ENCODE measurements at places on chromosomes 3 and 15.

DNA sequence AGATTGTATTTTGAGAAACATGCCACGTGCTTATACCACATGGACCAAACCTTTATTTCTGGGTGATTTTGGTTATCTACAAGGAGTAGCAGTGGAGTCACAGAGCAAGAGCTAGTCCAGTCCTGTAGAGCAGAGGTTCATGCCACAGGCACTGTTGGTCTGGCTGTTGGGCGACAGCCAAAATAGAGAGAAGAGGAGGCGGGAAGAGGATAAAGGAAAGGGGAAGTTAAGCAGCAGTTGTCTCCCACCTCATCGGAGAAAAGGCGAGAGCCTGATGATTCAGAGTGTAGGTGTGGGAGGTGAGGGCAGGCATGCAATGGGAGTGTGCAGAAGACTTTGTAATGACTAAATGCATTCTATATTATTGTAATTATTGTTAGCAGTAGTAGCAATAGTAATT is 237.5 kb upstream of the ROPN1 start:
- peak; percentile 53 for DNase-seq

DNA sequence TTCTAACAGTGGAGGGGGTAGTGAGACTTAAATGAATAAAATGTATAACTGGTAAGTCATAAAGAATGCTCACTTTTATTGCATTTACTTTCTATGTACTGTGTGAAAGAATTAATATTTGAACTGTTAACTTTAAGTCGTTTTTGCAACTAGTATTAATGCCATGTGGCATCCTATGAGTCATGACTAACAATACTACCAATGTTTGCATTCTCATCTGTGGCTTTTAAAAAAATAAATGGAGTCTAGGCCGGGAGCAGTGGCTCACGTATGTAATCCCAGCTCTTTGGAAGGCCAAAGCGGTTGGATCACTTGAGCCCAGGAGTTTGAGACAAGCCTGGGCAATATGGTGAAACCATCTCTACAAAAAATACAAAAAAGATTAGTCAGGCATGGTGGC is 5.2 kb downstream of the C3orf49 start:
- no peak for DNase-seq

DNA sequence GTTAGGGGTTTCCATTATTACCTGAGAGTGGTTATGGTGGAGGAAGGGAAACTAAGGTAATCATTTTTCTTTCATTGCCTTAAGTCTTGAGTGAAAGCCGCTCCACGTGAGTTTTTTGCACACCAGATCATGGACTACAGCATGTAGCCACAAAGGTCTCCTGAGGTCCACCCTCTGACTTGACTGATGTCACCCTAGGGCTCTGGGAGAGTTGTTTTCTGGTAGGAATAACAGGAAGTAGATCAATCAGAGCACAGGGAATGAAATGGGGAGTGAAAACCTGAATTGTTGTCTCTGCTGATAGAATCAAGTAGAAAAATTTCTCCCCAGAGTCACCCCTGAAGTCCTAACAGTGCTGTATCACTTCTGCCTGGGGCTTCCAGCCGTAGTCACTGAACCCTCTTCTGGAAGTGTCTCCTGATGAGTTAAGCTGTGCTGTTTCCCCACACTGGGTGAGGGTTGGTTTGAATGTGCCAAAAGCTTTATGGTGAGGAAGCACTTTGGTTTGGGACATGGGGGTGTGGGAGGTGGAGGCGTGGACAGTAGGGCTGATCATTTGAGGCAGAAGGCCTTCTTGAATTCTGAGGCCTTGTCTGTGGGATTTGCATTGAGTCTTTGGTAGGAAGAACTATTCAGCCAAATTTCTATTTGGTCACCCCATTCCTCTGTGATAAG is 64.3 kb downstream of the SLCO3A1 start:
- no peak for DNase-seq

GRCh38 chr3:17070161-17070959 is 185.6 kb downstream of the PLCL2 start:
- DNase-seq = peak; percentile 3

- DNase-seq = no peak
Measured at GRCh38 chr3:38457111-38458003, 3.7 kb downstream of the ACVR2B start.

- DNase-seq = no peak
Measured at GRCh38 chr3:168425936-168426595, 330.3 kb upstream of the GOLIM4 start.

DNA sequence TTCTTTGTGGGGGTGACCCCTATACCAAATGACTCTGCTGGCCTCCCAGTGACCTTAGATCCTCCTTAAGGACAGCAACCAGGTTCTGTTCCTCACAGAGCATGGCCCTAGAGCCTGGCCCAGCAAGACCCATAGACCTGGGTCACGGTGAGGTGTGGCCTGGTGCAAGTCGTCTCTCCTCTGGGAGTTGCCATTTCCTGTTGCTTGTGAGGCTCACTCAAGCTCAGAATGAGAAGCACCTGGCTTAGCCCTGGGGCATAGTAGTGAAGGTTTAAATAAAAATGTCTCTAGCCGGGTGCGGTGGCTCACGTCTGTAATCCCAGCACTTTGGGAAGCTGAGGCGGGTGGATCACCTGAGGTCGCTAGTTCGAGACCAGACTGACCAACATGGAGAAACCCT is 131.3 kb downstream of the SMAD6 start:
- DNase-seq = no peak

GRCh38 chr3:13215940-13216546 is 142.8 kb upstream of the IQSEC1 start:
- no peak for DNase-seq

- no peak for DNase-seq
Measured at GRCh38 chr3:179093807-179094206, 22.2 kb upstream of the ZMAT3 start.

GRCh38 chr15:80490431-80490990 is 86.3 kb downstream of the ARNT2 start:
- DNase-seq = no peak

GRCh38 chr15:25410649-25411048 is 28.2 kb downstream of the UBE3A start:
- no peak for DNase-seq

GRCh38 chr15:74124759-74125158 is 5.6 kb upstream of the ISLR2 start:
- no peak for DNase-seq

DNA sequence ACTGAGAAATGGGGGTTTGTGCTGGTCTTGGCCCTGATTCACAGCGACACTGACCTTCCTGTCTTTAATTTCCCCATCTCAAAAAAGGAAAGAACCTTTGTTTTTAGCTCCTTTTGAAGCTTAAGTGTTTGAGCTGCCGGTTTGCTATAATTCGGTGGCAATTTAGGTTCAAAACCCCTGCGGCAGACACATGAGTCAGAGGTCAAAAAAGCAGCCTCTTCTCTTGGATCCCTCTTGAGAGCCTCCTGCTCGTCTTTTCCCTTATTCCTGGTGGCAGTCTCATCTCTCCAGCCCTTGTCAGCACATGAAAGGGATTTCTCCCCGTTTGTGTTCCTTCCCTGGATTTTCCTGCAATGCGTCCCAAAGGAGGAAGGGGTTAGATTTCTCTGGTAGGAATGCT is 64.5 kb downstream of the GRIP2 start:
- peak; percentile 0 for DNase-seq

DNA sequence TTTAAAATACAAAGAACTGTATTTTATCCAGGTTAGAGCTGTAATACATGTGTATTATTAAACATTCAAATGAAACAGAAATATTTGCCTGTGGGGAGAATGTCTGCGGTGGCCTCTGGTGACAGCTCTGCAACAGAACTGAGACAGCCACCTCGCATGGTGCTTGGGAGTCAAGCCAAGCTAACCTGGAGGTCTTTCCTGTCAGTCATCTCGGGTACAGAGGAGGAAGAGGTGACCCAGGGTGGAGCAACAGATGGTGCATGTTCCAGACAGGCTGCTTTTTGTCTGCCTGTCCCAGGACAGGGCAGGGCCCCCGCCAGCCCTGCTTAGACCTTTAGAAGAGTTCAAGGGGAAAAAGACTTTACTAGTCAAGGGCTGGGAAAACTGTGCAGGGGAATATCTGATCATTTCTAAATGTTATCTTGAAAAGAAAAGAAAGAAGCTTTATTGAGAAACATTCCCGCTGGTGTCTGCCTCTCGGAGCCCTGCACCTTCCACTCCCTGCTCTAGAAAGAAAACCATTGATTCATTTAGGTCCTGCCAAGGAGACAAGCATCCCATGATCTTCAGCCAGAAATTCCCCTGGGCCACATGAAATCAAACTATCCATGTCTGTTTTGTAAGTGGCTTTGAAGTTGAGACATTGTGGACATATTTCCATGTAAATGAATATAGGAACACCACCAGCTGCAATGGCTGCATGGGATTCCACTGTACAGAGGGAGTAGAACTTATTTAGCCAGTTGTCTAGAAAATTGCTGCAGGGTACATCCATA is 5.5 kb upstream of the NR2E3 start:
- no peak for DNase-seq

DNA sequence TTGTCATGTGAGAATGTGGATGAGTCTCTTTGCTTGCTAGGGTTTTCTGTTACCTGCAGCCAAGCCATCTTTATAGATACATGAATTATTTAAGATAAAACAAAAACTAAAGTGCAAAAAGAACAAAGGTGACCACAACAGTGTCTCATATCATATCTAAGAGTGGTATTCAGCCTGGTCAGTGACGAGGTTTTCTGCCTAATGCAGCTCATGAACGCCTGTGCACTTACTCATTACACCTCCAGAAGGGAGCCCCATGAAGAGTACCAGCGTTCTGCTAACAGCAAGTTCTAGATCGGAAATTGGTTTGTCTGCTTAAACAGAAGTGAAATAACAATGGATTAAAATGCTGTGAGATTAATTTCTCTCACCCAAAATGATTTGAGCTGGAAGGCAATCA is 19.2 kb downstream of the PXYLP1 start:
- DNase-seq = no peak

GRCh38 chr3:71317749-71318457 is 265.6 kb downstream of the FOXP1 start:
- no peak for DNase-seq

DNA sequence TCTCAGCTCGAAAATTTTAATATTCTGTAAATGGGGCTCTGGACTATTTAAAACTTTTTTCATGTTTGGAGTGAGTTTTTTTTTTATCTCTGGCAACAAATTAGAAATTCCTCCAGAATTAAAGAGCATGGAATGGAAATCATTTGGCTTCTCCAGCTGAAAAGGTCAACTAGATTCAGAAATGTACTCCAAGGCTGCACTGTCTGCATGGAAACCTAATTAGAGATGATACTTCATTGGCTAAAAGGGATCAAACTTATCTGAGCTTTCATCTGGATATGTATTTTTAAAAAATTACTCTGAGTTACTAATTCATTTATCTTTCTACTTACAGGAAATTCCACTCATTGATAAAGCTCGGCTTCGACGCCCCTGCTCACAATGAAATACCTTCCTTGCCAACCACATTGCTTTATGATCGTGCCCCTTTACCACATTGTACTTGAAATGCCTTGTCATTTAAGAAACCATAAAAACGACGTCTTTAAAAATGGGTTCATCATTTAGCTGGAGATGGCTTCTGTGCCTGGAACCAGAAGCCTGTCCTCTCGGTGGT is 285.5 kb upstream of the ICE2 start:
- DNase-seq = no peak

DNA sequence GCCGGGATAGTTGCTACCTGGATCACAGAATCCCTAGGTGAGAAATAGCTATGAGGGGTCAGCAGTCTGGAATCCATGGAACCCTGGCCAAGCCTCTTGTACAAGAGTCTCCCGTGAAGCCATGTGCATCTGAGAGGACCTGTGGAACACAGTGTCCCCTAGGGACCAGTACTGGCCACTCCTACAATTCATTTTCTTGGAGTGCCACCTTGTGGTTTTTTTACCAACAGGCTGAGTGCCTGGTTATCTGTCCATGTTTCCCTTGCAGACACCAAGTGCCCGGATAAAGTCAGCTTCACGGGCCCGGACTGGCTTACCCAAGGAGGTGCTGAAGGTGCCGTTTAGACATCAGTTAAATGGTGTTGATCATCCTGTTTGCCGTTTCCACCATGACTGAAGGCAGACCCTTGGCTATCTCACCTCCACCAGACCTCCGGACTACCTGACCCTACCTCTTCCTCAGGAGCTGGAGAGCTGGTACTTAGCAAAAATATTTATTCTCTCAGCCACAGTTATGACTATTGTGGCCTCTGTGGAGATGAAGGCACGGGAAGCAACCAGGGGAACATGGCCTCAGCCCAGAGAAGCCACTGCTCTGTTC is 93.9 kb downstream of the RBPMS2 start:
- peak; percentile 35 for DNase-seq

- DNase-seq = no peak
Measured at GRCh38 chr15:58179741-58180381, 41.7 kb downstream of the AQP9 start.
